ENCODE measurements at places on chromosomes 7 and 10. TPM values are rescaled to one million over a fixed set of nuclear protein-coding genes. Genes with fewer than 3 reads are reported as not detected.

The SPAM1 gene
- total RNA-seq: not detected

The SPOCK2 gene
- total RNA-seq: 7.5 TPM

DNA sequence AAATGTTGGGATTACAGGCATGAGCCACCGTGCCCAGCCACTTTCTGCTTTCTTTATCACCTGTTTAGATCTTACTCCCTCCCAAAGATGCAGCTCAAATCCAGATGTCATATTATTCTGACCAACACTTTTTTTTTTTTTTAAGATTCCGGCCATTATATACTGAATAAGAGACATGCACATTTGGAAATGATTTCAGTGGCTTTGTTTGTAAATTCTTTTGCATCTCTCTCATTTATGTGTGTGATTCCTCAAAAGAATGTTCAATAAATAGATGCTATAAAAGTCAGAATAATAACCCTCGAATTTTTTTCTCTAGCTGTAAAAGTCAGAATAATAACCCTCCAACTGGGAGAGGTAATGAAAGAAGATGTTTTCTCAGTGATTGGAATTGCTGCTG, 25.4 kb downstream of the HECW1 start:
- DNase-seq: no peak

GRCh38 chr10:59734014-59734462, 19.2 kb downstream of the MRLN start:
- no peak for DNase-seq

- DNase-seq: no peak
Measured at GRCh38 chr7:30091491-30091912, 43.3 kb upstream of the MTURN start.

GRCh38 chr10:1788401-1788800, 51.1 kb upstream of the ADARB2 start:
- DNase-seq: no peak

- no peak for DNase-seq
Measured at GRCh38 chr7:20786421-20786778, 286 bp downstream of the SP8 start.

DNA sequence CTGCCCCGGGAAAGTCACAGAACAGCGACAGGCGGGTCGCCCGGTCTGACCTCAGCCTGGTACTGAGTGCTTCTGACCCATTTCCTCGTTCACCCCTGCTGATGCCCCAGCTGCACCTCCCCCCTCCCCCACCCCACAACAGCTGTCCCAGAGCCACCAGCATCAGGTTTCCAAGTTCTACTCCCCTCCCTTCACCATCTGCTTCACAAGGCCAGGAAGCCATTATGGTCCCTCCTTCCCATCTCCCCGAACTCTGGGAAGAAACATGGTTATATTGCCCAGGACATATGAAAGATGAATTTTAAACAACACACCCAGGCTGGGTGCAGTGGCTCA, 301.9 kb upstream of the GALNT17 start:
- DNase-seq: no peak

GRCh38 chr10:85848756-85849155, 517.8 kb downstream of the GRID1 start:
- DNase-seq: no peak

GRCh38 chr10:61284222-61284890, 168.8 kb downstream of the TMEM26 start:
- peak; percentile 32 for DNase-seq

DNA sequence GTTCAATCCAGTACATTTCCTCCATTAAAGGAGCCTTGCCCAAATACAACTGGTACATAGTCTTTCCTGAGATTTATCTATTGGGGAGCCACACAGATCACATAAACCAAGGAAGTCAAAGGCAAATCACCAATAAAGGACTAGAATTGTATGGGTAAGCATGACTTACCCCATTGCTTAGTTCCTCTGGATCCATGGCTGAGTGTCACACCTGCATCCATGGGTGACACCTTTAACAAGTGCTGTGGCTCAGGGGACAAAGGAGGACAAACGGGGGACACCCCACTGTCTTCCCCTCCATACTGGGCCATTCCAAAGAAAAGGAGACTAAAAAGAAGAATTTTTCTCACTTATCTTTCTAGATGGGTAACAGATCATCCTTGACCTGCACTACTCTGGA, 30.4 kb downstream of the ZNF92 start:
- no peak for DNase-seq
